ENCODE measurements at places on chromosomes 1 and 21. TPM values are rescaled to one million over a fixed set of nuclear protein-coding genes. Genes with fewer than 3 reads are reported as not detected.

DNA sequence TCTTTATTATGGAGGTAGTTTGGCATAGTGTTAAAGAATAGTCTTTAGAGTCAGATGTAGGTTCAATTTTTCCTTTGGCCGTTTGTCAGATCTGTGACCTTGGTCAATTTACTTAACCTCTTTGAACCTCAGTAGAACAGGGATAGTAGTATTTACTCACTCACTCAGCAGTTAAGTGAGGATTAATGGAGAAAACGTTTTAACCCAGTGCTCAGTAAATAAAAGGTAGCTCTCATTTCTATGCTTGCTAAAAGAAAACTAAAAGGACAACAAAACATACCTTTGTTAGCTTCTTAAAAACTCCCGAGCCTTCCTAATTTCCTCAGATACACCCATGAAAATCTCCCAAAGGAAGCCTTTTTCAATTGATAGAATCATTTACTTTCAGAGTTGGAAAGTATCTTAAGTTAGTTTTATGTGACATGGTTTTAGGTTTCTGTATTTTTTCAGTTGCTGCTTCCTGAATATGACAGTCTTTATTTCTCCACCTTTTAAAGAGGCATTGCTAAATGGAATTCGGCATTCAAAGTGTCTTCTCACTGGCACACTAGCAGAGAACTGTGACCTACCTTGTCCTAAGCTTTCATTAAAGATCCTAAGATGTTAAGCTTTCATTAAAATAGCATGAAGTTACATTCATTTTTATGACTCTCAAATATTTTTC, 7.8 kb downstream of the ABCD3 start:
- H3K4me3 ChIP-seq: no peak overlapping the region
- H3K4me1 ChIP-seq: peaks cover 5% of the 10 kb centered on the region
- no peaks in the 10 kb centered on the region for H3K27me3 ChIP-seq

DNA sequence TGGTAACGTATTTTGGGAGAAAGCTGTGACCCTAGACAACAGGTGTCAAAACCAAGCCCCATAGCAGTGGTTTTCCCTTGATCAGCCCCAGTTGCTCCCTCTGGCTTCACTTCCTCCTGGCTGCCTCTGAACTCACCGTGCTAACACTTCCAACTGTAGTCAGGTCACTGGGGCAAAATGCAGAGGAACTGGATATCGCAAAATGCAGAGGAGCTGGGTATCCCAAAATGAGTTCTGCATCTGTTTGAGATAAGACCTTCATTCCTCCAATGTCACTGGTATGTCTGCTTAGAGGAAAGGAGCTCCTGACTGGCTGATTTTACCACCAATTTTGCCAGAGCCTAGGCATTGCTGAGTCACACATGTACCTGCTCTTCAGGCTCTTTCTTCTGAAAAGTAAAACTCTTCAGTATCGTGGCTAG, 19.6 kb upstream of the TACSTD2 start:
- H3K36me3 ChIP-seq: no peaks in the 10 kb centered on the region
- H3K4me3 ChIP-seq: no peak overlapping the region
- DNase-seq: no peak
- no peak overlapping the region for H3K27ac ChIP-seq

DNA sequence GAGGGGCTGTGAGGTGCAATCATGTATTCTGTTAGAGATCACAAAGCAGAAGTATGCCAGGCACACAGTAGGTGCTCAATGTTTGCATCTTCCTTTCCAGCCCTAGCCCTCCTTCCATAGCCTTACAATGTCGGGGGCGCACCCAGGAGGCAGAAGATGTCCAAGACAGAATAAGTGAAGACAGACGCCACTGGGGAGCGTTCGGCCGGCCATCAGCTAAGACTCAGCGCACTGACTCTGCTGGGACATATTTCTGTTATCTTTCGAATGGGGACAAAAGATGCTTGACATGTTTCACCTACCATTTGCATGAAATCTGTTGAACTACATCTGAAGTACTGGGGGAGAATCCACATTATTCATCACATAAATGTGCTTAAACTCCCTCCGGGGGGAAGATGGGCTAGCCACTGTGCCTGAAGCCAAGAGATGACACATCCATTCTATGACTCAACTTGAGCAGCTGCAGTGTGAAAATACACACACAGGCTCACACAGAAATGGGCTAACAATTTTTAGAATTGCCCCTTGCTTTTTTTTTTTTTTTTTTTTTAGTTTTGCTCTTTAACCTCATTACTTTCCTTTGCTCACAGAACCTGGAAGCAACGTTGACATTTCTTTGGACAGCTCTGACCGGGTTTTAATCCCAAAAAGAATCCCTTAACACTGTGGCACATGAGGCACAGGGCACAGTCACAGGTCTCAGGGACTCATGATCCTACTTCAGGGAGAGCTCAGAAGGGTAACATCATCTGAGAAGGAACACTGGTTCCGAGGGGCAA, 7.9 kb downstream of the TIAM1 start:
- H3K27me3 ChIP-seq: no peaks in the 10 kb centered on the region
- no peaks in the 10 kb centered on the region for H3K36me3 ChIP-seq
- no peaks in the 10 kb centered on the region for H3K4me1 ChIP-seq
- no peak for DNase-seq
- H3K27ac ChIP-seq: no peak overlapping the region

GRCh38 chr1:72186733-72187307, 95.5 kb downstream of the NEGR1 start:
- H3K27me3 ChIP-seq: no peaks in the 10 kb centered on the region
- no peaks in the 10 kb centered on the region for H3K4me1 ChIP-seq
- H3K36me3 ChIP-seq: no peaks in the 10 kb centered on the region
- H3K27ac ChIP-seq: no peak overlapping the region
- no peak for DNase-seq

DNA sequence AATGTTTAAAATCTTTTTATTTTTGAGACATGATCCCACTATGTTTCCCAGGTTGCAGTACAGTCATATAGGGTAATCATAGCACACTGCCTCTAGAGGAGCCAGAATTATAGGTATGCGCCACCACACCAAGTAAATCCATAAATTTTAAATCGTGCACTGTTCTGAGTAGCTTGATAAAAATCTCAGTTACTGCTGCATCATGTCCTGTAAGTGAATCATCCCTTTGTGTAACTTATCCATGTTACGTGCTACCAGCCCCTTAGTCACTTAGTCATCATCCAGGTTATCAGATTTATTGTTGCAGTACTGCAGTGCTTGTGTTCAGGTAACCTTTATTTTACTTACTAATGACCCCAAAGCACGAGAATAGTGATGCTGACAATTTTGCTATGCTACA, 1770.9 kb downstream of the BRINP3 start:
- no peak overlapping the region for H3K4me3 ChIP-seq
- DNase-seq: no peak
- no peaks in the 10 kb centered on the region for H3K27me3 ChIP-seq
- H3K36me3 ChIP-seq: no peaks in the 10 kb centered on the region

DNA sequence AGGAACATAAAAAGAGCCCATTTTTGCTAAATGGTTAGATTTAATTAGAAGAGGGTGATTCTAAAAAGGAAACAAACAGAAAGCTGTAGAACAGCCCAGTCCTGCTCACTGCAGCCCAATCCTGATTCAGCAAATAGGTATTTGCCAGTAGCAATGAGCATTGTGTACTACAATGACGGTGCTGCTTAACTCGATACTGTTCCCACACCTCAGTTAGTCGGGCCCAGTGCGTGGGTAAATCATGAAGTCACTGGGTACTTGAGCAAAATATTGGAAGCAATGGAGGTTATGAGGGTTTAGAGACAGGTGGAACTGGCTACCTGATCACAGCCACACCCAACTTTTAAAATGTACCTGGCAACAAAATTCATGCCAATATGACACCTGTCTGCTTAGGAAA, 101.5 kb upstream of the ADGRL2 start:
- H3K4me1 ChIP-seq: no peaks in the 10 kb centered on the region
- H3K4me3 ChIP-seq: no peak overlapping the region
- H3K27ac ChIP-seq: no peak overlapping the region
- H3K27me3 ChIP-seq: no peaks in the 10 kb centered on the region
- no peak for DNase-seq

GRCh38 chr21:38350684-38351083, 93.9 kb downstream of the KCNJ15 start:
- H3K4me3 ChIP-seq: no peak overlapping the region
- H3K36me3 ChIP-seq: no peaks in the 10 kb centered on the region
- no peaks in the 10 kb centered on the region for H3K4me1 ChIP-seq
- H3K27me3 ChIP-seq: no peaks in the 10 kb centered on the region
- no peak overlapping the region for H3K27ac ChIP-seq

- H3K4me1 ChIP-seq: no peaks in the 10 kb centered on the region
- no peaks in the 10 kb centered on the region for H3K36me3 ChIP-seq
- DNase-seq: no peak
- H3K27me3 ChIP-seq: no peaks in the 10 kb centered on the region
Measured at GRCh38 chr1:202355944-202356553, 7.5 kb downstream of the PPP1R12B start.

- H3K27me3 ChIP-seq: no peaks in the 10 kb centered on the region
- H3K27ac ChIP-seq: no peak overlapping the region
- H3K4me3 ChIP-seq: no peak overlapping the region
- H3K4me1 ChIP-seq: no peaks in the 10 kb centered on the region
Measured at GRCh38 chr21:24514081-24514733, 1093.1 kb downstream of the MRPL39 start.

CCDC30 gene
- total RNA-seq: 11.7 TPM

PLXNA2 gene
- 65.5 TPM for total RNA-seq

LCK gene
- 0.92 TPM for total RNA-seq

VWA5B1 gene
- total RNA-seq: 1.5 TPM
